Fibroblast of skin of back (primary cell): ENCODE measurements at places on chromosomes 3 and 15.

DNA sequence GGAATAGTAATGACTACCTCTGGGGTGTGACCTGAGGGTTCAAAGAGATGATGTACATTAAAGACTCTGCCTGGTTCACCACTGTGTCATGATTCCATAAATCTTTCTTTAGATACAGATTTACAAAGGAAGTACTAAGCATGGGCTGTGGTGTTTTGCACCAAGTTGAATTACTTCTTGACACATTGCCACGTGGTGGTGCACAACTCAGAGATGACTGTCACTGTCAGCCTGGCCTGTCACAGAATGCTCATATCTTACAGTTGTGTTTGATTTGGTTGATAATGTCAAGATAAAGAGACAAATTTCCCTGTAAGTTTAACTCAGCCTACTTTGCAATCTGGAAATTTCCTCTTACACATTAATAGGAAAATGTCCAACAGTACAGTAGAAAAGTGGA lies 3.2 kb downstream of the CTDSPL start:
- no peak for DNase-seq

DNA sequence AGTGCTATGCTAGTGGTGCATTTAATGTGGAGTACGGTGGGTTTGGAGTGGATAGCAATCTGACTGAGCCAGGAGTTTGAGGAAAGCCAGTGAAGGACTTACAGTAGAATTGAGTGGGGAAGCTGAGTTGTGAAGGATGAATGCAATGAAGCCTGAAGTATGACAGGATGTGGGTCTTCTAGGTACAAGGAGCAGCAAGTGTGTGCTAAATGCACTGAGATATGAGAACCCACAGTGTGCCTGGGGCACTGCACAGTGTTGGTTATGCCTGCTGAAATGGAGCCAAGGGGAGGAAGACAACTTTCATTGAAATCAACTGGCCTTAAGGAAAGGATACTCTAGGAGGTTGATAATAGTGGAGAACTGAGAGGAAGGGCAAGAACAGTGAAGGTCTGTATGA lies 105.5 kb upstream of the MRPL3 start:
- DNase-seq = no peak

- peak; percentile 6 for DNase-seq
Observed at GRCh38 chr3:146382386-146382785, 87.0 kb downstream of the PLSCR2 start.

- DNase-seq = peak; percentile 58
Observed at GRCh38 chr15:90582553-90582952, 52.8 kb downstream of the CRTC3 start.

GRCh38 chr15:39140060-39140604 lies 440.7 kb upstream of the THBS1 start:
- DNase-seq = peak; percentile 100

DNA sequence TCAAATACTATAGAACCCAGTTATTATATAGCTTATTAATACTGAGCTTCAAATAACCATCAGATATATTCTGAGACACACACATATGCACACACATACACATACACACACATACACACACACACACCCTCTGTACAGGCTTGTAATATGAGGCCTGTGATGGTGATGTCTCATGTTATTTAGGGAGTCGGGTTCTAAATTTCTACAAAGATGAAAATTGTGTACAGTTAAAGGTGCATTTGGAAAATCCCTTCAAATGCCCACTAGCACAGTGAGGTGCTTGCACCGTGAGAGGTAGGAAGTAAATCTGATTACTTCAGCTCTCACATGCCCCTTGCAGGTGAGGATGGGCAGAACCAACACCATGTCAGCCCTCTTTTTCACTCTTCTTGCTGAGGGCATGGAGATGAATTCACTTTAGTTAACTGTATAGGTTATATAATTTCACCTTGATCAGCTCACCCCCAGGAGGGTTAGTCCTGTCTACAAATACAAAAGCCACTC lies 294.5 kb upstream of the PROK2 start:
- DNase-seq = no peak

GRCh38 chr15:93196135-93196670 lies 107.2 kb upstream of the RGMA start:
- no peak for DNase-seq

GRCh38 chr3:85821130-85821756 lies 862.5 kb downstream of the CADM2 start:
- DNase-seq = peak; percentile 17

DNA sequence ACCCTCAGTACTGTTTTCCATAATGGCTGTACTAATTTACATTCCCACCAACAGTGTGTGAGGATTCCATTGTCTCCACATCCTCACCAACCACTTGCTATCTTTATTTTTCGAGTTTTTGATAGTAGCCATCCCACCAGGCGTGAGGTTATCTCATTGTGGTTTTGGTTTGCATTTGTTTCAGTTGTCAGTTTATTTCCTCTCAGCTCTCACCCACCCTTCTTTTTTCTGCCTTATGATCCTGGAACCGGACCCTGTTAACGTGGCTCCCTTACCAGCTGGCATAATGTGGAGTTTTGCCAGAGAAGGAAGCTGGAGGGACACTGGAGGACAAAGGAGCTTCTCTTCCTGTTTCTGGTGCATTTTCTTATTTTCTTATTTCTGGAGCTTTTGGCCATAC lies 25.1 kb upstream of the SH3GL3 start:
- no peak for DNase-seq

- DNase-seq = no peak
Observed at GRCh38 chr3:102141928-102142239, 292.6 kb downstream of the NFKBIZ start.

DNA sequence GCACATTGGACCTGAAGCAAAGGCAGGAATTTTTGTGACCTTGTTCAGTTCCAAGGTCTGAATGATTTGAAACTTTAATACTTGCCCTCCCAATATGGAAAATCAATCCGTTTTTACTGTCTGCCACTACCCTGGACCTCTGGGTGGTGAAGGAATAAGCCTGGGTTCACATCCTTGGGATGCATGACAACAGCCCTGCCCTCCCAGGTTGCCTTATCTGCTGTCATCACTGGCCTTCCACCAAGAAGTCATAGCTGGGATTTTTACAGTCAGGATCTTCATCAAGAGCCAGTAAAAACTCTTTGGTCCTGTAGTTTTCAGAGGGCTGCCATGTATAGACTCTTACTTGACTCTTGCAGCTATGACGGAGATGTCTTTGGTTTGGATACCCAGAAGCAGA lies 128.6 kb downstream of the MYLK start:
- no peak for DNase-seq

- peak; percentile 78 for DNase-seq
Observed at GRCh38 chr3:125083776-125084175, 28.0 kb upstream of the HEG1 start.

DNA sequence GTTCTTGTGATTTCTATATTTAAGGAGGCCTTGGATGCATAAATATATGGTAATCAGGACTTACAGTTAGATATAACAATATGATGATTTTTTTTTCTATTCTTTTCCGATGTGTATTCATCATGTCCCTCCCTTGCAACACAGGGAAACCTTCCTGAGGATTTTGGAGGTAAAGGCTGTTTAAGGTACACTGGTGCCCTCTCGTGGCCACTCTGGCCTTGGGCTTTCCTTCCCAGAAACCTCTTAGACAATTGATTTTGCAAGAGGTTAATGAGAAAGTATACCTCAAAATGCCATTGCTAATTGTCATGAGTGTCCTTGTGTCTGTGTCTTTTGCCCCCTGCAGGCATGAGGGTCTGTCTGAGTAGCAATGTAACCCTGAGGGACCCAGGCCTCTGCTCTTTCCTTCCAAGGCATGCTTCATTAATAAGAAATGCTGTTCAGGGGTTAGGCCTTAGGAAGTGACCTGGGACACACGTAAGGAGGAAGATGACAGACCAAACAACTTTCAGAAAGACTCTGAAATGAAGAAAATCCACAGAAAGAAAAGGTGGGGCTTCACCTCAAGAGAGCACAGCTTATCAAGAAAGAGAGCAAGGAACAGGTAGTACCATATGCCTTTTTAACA lies 70.3 kb upstream of the PPP2R3A start:
- DNase-seq = peak; percentile 67

GRCh38 chr15:93360976-93361375 lies 272.0 kb upstream of the RGMA start:
- DNase-seq = peak; percentile 58

DNA sequence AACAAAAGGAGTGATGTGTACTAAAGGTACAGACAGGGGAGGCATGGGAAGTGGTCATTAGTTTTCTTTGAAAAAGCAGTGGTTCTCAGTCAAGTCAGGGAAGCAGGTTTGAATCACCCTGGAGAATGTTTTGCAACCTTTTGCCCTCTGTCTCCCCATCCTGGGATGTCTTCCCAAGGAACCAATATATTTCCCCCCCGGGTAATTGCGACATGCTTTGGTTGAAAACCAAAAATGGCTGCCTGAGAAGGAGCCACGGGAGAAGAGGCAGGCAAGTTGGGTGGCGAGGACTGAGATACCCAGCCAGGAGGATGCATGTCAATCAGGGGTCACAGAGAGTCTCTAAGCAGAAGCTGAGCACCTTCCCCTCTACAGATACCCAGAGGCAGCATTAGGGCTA lies 20.2 kb upstream of the PPP1R2 start:
- DNase-seq = no peak

DNA sequence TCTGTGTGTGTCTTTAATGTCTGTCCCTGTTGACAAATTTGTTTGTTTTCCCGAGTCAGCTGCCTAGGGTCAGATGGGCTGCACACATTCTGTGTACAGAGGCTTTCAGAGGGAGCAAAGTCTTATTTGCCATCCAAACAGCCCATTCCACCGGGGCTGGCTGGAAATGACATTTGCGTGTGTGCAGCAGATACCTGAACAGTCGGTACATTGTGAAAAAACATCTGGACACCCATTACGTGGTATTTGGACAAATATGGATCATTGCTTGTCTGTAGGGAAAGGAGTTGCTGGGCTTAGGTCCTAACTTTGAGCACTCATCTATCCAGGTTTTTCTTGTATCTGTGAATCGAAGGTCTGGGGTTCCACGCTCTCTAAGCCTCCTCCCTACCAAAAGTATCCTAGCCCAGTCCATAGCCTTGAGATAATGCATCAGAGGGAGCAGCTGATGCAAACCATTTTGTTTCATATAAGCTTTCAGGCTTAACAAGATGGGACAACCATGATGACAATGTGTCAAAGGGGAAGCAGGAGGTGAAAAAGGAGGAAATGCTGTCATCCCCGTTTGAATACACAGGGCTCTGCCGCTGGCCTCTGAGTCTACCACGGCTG lies 22.2 kb upstream of the CMTM8 start:
- DNase-seq = no peak

DNA sequence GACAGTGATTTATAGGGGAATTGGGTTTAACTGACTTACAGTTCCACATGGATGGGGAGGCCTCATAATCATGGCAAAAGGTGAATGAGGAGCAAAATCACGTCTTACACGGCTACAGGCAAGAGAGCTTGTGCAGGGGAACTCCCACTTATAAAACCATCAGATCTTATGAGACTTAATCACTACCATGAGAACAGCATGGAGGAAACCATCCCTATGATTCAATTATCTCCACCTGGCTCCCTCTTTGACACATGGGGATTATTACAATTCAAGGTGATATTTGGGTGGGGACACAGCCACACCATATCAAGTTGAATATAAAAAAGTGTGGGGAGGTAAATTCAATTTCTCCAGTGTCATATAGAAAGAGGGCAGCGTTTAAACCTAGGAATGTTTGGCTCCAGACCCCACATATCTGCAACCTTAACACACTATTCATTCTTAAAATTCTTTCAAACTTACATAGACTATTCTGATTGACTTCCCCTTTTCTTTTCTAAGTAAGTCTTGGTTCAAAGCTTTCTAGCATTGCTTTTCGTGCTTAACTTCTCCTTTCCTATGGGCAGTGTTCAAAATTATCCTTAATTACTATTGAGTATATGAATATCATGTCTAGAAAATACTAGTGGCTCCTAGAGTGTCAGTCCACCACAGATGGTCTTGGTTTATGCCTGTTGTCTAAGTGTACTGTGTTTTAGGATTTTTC lies 446.7 kb upstream of the GBE1 start:
- DNase-seq = no peak

DNA sequence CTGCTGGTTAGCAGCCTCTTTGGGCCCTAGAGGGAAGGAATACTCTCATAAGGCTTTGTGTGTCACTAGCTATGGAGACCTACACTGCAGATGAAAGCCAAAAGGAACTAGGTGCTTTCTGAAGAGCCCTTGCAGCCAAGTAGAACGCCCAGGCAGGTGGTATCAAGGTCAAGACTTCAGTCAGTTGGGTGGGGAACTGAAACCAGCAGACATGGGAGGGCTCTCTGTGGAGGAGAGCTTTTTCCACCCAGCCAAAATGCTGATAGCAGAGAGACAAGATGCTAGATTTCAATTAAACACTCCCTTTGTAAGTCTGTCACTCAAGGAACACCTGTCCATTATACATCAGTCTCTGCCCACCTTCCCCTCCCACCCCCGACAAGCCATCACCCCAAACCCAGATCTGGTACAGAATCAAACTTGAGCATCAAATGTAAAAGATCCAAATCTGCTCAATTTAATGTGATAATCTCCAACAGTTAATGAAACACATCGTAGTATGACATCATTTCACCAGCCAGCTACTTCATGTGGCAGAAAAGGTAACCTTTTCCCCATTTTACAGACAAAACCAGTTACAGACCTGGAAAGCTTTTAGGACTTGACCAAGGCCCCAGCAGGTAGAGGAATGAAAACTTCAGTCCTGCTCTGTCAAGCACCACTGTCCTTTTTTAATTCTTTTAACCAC lies 14.6 kb downstream of the MRPS25 start:
- DNase-seq = no peak

DNA sequence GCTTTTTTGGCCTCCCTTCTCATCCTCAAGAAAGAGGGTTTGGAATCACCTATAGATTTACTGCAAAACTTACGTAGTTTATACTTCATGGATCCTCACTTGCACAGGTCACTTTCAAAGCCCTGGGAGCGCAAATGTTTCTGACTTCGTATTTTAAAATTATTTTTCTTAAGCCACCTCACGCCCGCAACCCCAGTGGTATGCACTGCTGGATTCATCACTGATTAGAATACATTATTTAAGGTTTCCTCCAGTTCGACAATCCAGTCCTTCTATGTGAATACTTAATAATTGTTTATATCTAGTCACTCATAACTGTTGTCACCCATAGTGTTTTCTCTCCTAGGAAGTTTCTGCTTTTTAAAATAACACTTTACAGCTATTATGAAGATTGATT lies 339.9 kb downstream of the CHL1 start:
- DNase-seq = no peak

DNA sequence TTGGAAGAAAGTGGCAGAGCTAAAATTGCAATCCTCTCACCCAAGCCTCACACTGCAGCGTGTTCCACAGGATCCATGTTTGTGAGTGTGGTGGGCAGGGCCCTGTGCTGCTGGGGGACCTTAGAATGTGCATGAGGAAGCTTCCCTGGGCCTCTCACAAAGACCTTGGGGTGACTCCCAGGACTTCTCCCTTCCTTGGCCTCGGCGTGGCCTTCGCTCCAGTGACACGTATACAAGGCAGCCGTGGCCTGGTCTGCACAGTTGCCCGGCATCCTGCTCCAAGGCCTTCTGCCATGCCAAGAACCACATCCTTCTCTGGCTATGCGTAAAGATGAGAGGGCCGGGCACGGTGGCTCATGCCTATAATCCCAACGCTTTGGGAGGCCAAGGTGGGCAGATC lies 196.4 kb downstream of the UACA start:
- no peak for DNase-seq
